CD4-positive, alpha-beta memory T cell (primary cell): ENCODE measurements at places on chromosomes 1 and 21.

GRCh38 chr1:156887317-156887716, 6.2 kb upstream of the PEAR1 start:
- DNase-seq, result no peak
- no peak overlapping the region for H3K4me3 ChIP-seq
- H3K27ac ChIP-seq, result no peak overlapping the region
- no peaks in the 10 kb centered on the region for H3K27me3 ChIP-seq

- H3K27me3 ChIP-seq, result peaks cover 5% of the 10 kb centered on the region
- no peak overlapping the region for H3K4me3 ChIP-seq
- no peaks in the 10 kb centered on the region for H3K36me3 ChIP-seq
- no peak for DNase-seq
- no peaks in the 10 kb centered on the region for H3K4me1 ChIP-seq
- H3K27ac ChIP-seq, result no peak overlapping the region
Observed at GRCh38 chr1:84763912-84764680, 73.8 kb upstream of the SSX2IP start.

DNA sequence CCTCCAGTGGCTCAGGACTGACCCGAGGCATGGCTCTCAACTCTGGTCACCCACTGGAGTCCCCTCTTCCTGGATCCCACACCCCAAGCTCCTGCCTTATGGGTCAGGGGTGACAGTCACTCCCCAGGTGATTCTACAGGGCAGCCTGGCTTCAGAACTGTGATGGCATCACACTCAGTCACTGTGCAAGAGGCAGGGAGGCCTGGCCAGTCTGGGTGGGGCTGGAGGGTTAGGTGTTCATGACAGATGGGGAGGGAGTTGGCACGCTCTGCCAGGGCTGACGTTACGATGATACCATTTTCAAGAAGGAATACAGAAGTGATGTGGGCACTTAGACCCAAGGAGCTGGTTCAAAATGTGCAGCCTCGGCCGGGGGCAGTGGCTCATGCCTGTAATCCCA, 25.2 kb upstream of the ABCG1 start:
- H3K27me3 ChIP-seq, result no peaks in the 10 kb centered on the region
- no peak overlapping the region for H3K27ac ChIP-seq
- H3K4me1 ChIP-seq, result peaks cover 56% of the 10 kb centered on the region
- H3K36me3 ChIP-seq, result no peaks in the 10 kb centered on the region
- H3K4me3 ChIP-seq, result no peak overlapping the region

DNA sequence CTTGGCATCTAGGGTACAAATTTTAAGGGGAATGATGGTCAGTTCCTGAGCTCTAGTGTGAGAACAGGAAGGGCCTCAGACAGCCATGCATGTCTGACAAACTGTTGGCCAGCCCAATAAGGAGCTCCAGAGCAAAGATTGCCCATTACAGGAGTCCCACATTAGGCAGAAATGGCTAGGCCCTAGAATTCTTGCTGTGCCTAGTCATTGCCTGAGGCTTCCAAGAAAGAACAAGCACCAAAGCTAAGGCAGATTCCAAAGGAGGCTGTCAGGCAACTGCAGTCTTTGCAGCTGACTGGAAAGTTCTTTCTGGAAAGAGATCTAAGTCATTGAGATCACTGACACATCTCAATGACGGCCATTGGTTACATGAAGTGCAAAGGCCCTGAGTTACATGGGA, 3.9 kb upstream of the STIL start:
- H3K4me3 ChIP-seq, result no peak overlapping the region
- peaks cover 5% of the 10 kb centered on the region for H3K4me1 ChIP-seq
- no peaks in the 10 kb centered on the region for H3K36me3 ChIP-seq

DNA sequence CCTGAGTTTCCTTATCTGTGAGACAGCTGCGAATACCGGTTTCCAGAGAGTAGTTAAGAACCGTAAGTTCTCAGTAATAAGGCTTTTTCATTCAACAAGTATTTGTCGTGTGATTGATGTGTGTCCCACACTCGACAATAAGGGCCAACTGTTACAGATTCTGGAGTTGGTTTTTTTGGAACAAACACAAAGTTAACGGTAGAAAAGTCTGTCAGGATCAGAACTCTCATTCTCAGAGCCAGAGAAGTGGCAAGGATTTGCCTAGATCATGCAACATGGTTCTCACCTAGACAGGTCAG, 837 bp downstream of the NUDC start:
- H3K4me3 ChIP-seq, result peak overlapping the region; percentile 19
- peak overlapping the region; percentile 82 for H3K27ac ChIP-seq
- H3K36me3 ChIP-seq, result peaks cover 17% of the 10 kb centered on the region
- no peak for DNase-seq
- no peaks in the 10 kb centered on the region for H3K27me3 ChIP-seq
- peaks cover 24% of the 10 kb centered on the region for H3K4me1 ChIP-seq
